ENCODE measurements at places on chromosomes 5 and 9. TPM values are rescaled to one million over a fixed set of nuclear protein-coding genes. Genes with fewer than 3 reads are reported as not detected.

ANKRD31 gene
- 1.0 TPM for total RNA-seq

BTNL3 gene
- total RNA-seq, result not detected

DNA sequence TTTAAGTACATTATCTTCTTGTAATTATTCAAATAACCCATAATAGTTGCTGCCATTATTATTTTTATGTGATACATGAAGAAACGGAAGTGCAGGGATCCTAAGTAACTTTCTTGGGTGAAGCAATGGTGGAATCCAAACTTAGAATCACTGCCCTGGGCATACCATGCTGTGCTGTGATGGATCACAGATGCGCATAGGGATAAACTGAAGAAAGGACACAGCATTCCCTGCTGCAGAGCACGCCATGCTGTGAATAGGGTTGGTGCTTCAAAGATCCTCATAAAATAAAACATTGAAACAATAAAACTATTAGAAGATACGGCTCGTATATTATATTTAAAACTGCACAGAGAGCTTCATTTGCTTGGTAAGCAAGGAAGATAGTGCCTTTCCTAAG lies 211.7 kb upstream of the ADAMTS16 start:
- DNase-seq, result no peak

- no peak for DNase-seq
Observed at GRCh38 chr5:91296674-91297143, 86.4 kb downstream of the ARRDC3 start.

GRCh38 chr9:114824110-114824509 lies 18.3 kb upstream of the TNFSF15 start:
- no peak for DNase-seq

DNA sequence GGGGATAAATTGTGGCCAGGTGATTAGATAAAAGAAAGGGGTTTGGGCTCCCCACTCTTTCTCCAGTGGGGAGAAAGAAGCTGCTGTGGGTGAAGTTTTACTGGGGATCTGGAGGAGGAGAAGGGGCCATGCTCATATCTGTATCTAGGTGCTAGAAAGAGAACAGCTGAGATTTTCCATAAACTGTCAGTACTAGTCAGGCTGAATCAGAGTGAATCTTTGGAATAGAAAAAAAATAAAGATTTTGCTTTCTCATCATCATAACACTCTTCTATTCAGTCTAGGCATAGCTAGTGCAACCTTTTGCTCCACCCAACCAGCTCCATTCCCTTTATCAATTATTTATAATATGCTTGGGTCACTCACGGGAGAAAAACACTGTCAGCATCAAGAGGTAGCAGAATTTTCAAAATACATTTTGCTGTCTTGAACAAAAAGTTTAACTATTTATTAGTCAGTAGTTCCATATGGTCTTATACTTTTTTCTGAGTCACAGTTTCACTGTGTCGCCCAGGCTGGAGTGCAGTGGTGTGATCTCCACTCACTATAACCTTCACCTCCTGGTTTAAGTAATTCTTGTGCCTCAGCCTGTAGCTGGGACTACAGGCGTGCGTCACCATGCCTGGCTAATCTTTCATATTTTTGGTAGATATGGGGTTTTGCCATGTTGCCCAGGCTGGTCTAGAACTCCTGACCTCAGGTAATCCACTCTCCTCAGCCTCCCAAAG lies 21.3 kb upstream of the ERMP1 start:
- no peak for DNase-seq

GRCh38 chr5:123763201-123763600 lies 251.2 kb downstream of the CSNK1G3 start:
- no peak for DNase-seq

CFAP157 gene
- total RNA-seq, result 1.5 TPM

- no peak for DNase-seq
Observed at GRCh38 chr5:29993286-29993685, 1200.2 kb upstream of the CDH6 start.

- no peak for DNase-seq
Observed at GRCh38 chr5:15680455-15680854, 180.5 kb downstream of the FBXL7 start.

ALG2 gene
- total RNA-seq, result 46.5 TPM

- no peak for DNase-seq
Observed at GRCh38 chr5:168334280-168334679, 42.8 kb downstream of the WWC1 start.

DNA sequence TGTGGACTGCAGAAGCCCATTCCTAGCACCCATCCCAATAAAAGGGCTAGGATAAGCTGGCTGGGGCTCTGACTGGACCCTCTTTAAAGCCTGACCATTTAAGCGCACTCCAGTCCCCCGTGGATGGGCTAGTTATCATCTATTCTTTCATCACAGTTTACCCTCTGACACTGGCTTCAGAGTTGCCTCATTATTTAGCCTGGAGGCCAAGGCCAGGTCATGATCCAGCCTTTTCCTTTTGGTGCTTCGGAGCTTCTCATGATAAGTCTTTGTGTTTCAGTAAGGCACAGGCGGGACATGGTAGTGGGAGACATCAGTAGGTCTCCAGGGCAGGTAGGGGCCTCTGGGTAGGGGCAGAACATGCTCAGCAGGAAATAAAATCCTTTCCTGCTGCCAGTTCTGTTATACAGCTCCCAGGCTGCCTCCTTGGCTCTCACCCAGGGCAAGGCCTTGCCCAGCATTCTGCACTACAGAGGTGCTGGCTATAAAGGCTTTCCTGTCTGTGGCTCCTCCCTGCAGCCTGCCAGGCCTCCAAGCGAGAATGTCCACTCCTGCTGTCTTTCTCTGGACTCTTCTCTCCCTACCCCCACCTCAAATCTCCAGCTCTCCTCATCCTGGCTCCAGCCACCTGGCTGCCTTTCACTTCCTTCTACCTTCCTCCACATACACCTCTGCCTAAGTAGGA lies 128.8 kb downstream of the FSTL4 start:
- DNase-seq, result peak; percentile 58

HINT2 gene
- total RNA-seq, result 40.5 TPM

- no peak for DNase-seq
Observed at GRCh38 chr5:38953426-38954012, 107.7 kb downstream of the OSMR start.

DNA sequence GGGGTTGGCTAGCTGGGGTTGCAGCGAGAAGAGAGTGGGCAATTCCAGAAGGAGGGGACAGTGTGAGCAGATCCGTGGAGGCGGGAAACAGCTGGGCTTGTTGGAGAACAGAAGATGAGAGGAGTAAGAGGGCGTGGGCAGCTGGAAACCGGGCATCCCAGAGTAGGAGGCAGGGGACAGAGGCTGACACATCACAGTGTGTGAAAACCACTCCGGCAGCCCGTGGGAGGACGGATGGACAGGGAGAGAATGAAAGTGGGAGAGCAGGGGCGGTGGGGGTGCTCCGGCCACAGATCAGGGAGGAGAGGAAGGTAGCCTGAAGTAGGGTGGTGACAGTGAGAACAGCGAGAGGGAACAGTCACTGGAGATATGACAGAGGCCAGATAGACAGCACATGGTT lies 8.3 kb upstream of the PSMB7 start:
- DNase-seq, result no peak

MYMK gene
- total RNA-seq, result not detected

- DNase-seq, result no peak
Observed at GRCh38 chr9:77616191-77616590, 31.9 kb downstream of the GNA14 start.

GRCh38 chr5:134127376-134127861 lies 12.9 kb downstream of the TCF7 start:
- DNase-seq, result no peak

- DNase-seq, result no peak
Observed at GRCh38 chr5:444226-444625, 1.2 kb downstream of the EXOC3 start.

- peak; percentile 44 for DNase-seq
Observed at GRCh38 chr9:126704157-126704891, 90.6 kb downstream of the LMX1B start.

- DNase-seq, result no peak
Observed at GRCh38 chr9:125989090-125989501, 241.9 kb downstream of the PBX3 start.

- DNase-seq, result no peak
Observed at GRCh38 chr9:129773262-129774048, 20.6 kb upstream of the PTGES start.

DNA sequence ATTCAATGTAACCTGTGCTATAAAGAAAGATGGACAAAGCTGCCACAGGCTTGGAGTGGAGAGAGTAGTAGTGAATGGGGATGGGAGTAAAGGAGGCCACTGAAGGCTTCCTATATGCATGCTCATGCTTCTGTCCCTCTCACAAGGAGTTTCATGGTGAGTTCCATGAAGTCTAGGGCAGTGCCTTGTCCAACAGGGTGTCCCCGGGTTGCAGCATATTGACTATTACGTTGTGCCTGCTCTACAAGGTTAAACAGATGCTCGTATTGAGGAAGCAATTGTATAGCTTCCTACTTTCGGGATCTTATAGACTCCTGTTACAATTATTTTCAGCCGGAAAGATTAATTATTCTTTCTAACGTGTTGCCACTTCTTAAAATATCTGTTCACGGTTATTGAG lies 129.1 kb upstream of the PIK3R1 start:
- no peak for DNase-seq

GRCh38 chr9:70817311-70817710 lies 304.1 kb downstream of the TRPM3 start:
- no peak for DNase-seq

GRCh38 chr9:81465468-81466011 lies 223.8 kb downstream of the TLE1 start:
- no peak for DNase-seq

GLE1 gene
- 19.8 TPM for total RNA-seq

GRCh38 chr5:112995764-112996618 lies 19.4 kb downstream of the DCP2 start:
- peak; percentile 80 for DNase-seq
